HepG2 (cell line): ENCODE measurements at places on chromosomes 2 and 18. TPM values are rescaled to one million over a fixed set of nuclear protein-coding genes. Genes with fewer than 3 reads are reported as not detected.
A peak's percentile ranks its signal among the peaks of the same experiment; 100 is the strongest.

Gene VRK2
- 29.1 and 41.1 TPM in 2 replicates for total RNA-seq

Gene MREG
- 23.3 and 26.4 TPM in 2 replicates for total RNA-seq

Gene SERPINB12
- total RNA-seq: not detected in 2 replicates

Gene STARD6
- not detected in 2 replicates for total RNA-seq

Gene RAB17
- 68.0 and 70.0 TPM in 2 replicates for total RNA-seq

Gene SLC5A7
- total RNA-seq: not detected in 2 replicates

GRCh38 chr2:24105816-24106215 lies 17.3 kb downstream of the PFN4 start:
- DNase-seq: no peak
- H3K4me1 ChIP-seq: peaks cover 23% of the 10 kb centered on the region
- no peaks in the 10 kb centered on the region for H3K27me3 ChIP-seq
- H3K27ac ChIP-seq: no peak overlapping the region
- no peaks in the 10 kb centered on the region for H3K36me3 ChIP-seq
- H3K4me3 ChIP-seq: no peak overlapping the region

- no peaks in the 10 kb centered on the region for H3K36me3 ChIP-seq
- no peak overlapping the region for H3K4me3 ChIP-seq
- no peaks in the 10 kb centered on the region for H3K27me3 ChIP-seq
- DNase-seq: no peak
- no peaks in the 10 kb centered on the region for H3K4me1 ChIP-seq
Measured at GRCh38 chr2:180709392-180710145, 270.8 kb upstream of the UBE2E3 start.

GRCh38 chr2:237558961-237559641 lies 7.3 kb upstream of the PRLH start:
- H3K36me3 ChIP-seq: no peaks in the 10 kb centered on the region
- no peak for DNase-seq
- no peaks in the 10 kb centered on the region for H3K4me1 ChIP-seq

- H3K4me1 ChIP-seq: peaks cover 13% of the 10 kb centered on the region
- peak; percentile 39 for DNase-seq
- no peaks in the 10 kb centered on the region; the same call in 1 of the 2 replicates for H3K36me3 ChIP-seq
- no peak overlapping the region for H3K27ac ChIP-seq
Measured at GRCh38 chr2:42474765-42475454, 18.9 kb downstream of the KCNG3 start.

- no peaks in the 10 kb centered on the region for H3K27me3 ChIP-seq
- peaks cover 34% of the 10 kb centered on the region for H3K4me1 ChIP-seq
- no peak for DNase-seq
- no peak overlapping the region for H3K27ac ChIP-seq
- no peak overlapping the region for H3K4me3 ChIP-seq
Measured at GRCh38 chr18:74501386-74501785, 5.2 kb downstream of the CNDP2 start.

GRCh38 chr2:152573168-152573567 lies 144.1 kb downstream of the PRPF40A start:
- H3K27me3 ChIP-seq: no peaks in the 10 kb centered on the region
- H3K4me3 ChIP-seq: no peak overlapping the region
- H3K27ac ChIP-seq: no peak overlapping the region
- peaks cover 59% of the 10 kb centered on the region for H3K36me3 ChIP-seq
- DNase-seq: no peak
- H3K4me1 ChIP-seq: no peaks in the 10 kb centered on the region

GRCh38 chr18:137327-137726 lies 21.0 kb upstream of the USP14 start:
- no peaks in the 10 kb centered on the region for H3K36me3 ChIP-seq
- peaks cover 34% of the 10 kb centered on the region for H3K4me1 ChIP-seq
- H3K27ac ChIP-seq: no peak overlapping the region
- DNase-seq: no peak

DNA sequence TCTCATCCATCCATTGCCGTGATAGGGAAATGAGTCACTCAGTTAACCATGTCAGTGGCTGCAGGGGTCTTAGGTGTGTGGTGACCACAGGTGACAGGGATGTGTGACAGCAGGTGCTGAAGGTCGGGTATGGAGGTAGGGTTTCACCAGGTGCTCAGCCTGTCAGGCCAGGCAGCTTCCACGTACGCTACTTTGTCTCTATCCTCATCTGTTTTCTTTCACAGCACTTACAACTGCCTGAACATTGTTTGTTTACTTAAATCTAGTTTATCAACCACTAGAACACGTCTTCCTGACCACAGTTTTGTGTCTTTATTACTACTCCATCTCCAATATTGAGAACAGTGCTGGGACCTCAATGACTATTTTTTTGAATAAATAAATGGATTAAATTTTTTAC lies 11.4 kb upstream of the UXS1 start:
- DNase-seq: no peak
- H3K4me3 ChIP-seq: no peak overlapping the region
- no peak overlapping the region for H3K27ac ChIP-seq

GRCh38 chr2:208040199-208041171 lies 15.2 kb upstream of the PLEKHM3 start:
- peaks cover 47% of the 10 kb centered on the region for H3K4me1 ChIP-seq
- H3K27me3 ChIP-seq: peaks cover 8% of the 10 kb centered on the region; the same call in 1 of the 3 replicates
- DNase-seq: peak; percentile 65

GRCh38 chr18:24799176-24799575 lies 338.7 kb downstream of the HRH4 start:
- no peaks in the 10 kb centered on the region for H3K27me3 ChIP-seq
- H3K4me3 ChIP-seq: no peak overlapping the region
- DNase-seq: no peak
- H3K4me1 ChIP-seq: no peaks in the 10 kb centered on the region
- no peaks in the 10 kb centered on the region for H3K36me3 ChIP-seq
- no peak overlapping the region for H3K27ac ChIP-seq

- H3K27me3 ChIP-seq: no peaks in the 10 kb centered on the region
- H3K4me3 ChIP-seq: no peak overlapping the region
- no peak for DNase-seq
Measured at GRCh38 chr2:193461431-193461934, 1266.8 kb upstream of the TMEFF2 start.

- H3K27me3 ChIP-seq: no peaks in the 10 kb centered on the region
- no peak overlapping the region for H3K4me3 ChIP-seq
- H3K27ac ChIP-seq: no peak overlapping the region
Measured at GRCh38 chr2:205138735-205139134, 543.6 kb upstream of the NRP2 start.

DNA sequence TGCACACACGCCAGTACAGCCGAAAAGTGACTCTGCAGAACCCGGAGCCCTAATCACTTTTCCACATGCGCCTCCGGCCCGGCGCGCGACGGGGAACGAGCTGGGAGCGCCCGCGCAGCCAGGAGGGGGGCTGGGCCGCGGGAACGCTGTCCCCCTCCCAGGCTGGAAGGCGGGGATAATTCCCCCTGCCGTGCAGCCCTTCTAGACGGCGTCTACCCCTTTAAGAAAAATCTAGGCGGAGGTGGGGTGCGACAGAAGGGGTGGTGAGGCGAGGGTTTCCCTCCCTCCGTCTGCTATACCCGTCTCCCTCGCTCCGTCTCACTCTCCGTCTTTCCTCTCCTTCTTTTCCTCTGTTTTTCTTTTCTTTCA lies 2.4 kb downstream of the CYP26B1 start:
- H3K27me3 ChIP-seq: peaks cover 32% of the 10 kb centered on the region
- no peak for DNase-seq
- peaks cover 33% of the 10 kb centered on the region for H3K4me1 ChIP-seq

- DNase-seq: no peak
- no peak overlapping the region for H3K27ac ChIP-seq
- peaks cover 20% of the 10 kb centered on the region; the same call in 1 of the 2 replicates for H3K4me1 ChIP-seq
- no peaks in the 10 kb centered on the region for H3K27me3 ChIP-seq
- no peaks in the 10 kb centered on the region for H3K36me3 ChIP-seq
Measured at GRCh38 chr18:36454848-36455458, 157.4 kb downstream of the FHOD3 start.

- no peaks in the 10 kb centered on the region for H3K36me3 ChIP-seq
- no peaks in the 10 kb centered on the region; the same call in 1 of the 3 replicates for H3K27me3 ChIP-seq
- DNase-seq: no peak
- H3K4me1 ChIP-seq: no peaks in the 10 kb centered on the region
- no peak overlapping the region for H3K4me3 ChIP-seq
- no peak overlapping the region for H3K27ac ChIP-seq
Measured at GRCh38 chr18:23971097-23971440, 43.5 kb upstream of the TTC39C start.

DNA sequence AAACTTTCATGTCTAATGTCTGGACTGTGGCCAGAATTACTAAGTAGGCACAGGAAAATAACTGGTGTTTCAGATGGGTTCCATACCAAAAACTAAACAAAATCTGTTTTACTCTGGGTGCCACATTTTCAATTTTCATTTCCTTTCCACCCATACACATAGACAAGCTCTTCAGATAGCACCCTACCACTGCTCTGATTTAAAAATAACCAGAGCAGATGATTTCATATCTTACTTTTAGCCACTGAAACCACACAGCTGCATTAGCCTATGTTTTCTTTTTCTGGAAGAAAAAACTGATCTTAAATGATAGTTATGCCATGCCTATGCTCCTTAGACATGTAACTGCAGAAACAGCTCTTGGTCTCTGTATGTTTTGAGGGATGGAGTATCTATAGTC lies 647.6 kb downstream of the CPS1 start:
- no peak for DNase-seq
- H3K27me3 ChIP-seq: no peaks in the 10 kb centered on the region
- H3K27ac ChIP-seq: no peak overlapping the region

DNA sequence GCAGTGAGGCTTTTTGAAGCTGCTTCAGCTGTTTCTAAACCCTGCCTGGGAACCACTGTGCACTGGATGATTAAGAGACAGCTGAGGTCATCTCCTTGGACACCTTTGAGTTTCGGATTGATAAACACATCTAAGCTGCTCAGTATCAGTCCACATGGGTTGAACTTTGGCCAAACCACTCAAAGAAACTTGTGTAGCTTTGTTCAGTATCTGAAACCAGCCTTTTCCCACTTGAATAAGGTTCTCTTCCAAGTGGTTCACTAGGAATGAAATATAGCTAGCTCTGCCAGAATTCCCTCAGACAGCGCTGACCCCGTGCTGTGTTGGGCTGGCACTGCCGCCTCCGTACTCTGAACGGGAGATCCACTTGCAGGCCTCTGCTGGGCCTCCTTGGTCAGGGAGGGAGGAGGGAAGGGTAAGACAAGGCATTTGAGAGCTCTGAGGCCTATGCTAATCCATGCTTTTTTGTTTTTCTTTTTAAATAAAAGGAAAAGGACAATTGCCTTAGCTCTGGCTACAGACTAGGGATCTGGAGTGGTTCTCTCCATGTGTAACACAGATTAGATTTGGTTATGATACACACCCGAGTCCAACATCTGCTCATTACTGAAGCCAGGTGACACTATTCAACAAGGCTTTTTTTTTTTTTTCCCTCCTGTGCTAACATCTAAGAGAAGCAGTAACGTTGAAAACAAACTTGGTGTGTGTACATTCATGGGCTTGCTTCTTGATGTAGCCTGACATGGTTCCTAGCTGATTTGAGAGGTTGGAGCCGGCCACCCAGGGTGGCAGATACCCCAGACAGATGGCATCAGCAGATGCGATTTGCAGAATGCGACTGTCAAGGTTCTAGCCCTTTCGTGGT lies 67.7 kb downstream of the NCK2 start:
- H3K27me3 ChIP-seq: no peaks in the 10 kb centered on the region
- peak overlapping the region; percentile 33 for H3K27ac ChIP-seq
- DNase-seq: peak; percentile 60
- H3K4me1 ChIP-seq: peaks cover 22% of the 10 kb centered on the region

DNA sequence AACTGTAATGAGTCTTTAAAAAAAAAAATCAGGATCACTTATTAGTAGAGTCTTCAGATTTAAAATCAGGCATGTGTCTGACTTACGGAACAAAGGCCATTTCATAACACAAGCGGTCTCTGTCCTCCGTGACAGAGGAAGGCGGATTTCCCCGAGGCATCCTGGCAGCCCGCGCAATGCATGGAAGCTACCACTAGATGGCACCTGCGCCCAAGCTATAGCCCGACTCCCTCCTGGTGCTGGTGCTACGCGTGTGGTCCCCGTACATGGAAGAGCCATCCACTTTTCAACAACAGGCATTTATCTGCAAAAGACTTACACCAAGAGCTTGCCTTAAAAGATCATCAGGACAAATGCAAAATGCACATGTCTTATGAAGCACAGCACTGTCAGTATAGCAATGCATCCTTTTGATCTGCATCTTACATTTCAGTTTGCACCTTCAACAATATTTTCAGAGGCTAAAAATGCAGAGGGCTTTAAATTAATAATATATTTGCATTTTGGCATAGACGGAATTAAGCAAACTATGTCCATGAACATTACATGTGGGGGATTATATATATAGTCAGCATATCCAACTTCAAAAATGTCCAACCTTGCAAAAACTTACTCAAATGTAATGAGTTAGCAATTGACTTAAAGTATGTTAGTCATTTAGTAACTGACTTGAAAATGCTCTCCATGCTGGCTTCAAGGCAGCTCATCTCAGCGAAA lies 96.0 kb downstream of the ZNF516 start:
- H3K36me3 ChIP-seq: peaks cover 4% of the 10 kb centered on the region
- peak; percentile 62 for DNase-seq
- no peak overlapping the region for H3K27ac ChIP-seq
- H3K4me1 ChIP-seq: peaks cover 9% of the 10 kb centered on the region; the same call in 1 of the 2 replicates

DNA sequence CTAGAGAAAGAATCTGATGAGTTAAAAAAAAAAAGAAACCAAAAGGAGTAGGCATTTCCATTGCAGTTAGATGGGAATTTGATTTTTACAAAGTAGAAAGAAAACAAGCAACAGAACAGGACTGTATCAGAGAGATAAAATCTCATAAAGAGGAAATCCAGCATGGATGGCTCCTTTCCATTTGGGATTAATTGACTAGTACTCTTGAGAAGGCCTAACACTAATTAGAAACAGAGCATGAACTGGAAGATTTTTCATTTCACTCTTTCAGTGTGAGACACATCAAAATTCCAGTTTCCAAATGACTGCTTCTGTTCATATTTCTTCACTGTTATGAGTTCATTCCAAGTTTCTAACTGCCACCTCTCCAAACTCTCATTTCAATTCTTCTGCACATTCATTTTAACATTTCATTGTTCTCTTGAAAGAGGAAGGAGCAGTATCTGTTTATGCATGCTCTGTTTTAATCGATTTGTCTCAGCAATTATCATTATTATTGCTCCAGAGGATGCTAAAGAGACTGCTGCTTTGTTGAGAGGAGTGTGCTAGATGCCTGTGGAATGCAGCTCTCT lies 108.8 kb upstream of the PIEZO2 start:
- no peaks in the 10 kb centered on the region for H3K27me3 ChIP-seq
- H3K4me1 ChIP-seq: no peaks in the 10 kb centered on the region
- no peak for DNase-seq
- H3K27ac ChIP-seq: no peak overlapping the region
- H3K4me3 ChIP-seq: no peak overlapping the region

- DNase-seq: no peak
- no peaks in the 10 kb centered on the region for H3K27me3 ChIP-seq
- H3K4me3 ChIP-seq: no peak overlapping the region
- H3K27ac ChIP-seq: peak overlapping the region; percentile 41
- H3K36me3 ChIP-seq: peaks cover 38% of the 10 kb centered on the region
- peaks cover 28% of the 10 kb centered on the region for H3K4me1 ChIP-seq
Measured at GRCh38 chr2:9366026-9366425, 57.3 kb downstream of the ITGB1BP1 start.

DNA sequence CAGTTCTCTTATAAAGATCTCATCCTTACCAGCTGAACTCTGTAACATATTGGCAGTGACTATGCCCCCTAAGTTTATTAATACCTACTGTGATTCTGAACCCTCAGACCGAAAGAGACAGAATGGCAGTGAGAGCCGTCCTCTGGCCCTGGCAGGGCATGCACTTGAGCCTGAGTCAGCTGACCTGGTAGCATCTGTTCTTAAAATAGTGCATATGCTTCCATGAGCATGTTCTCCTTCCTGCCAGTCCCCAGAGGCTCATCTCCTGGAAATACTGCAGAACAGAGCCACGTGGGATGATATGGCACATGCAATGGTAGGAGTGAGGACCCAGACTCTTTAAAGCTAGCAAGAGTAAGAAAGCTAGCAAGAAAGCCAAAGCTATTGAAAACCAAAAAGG lies 59.0 kb downstream of the RASGRP3 start:
- no peak for DNase-seq
- no peaks in the 10 kb centered on the region for H3K36me3 ChIP-seq
- no peak overlapping the region for H3K4me3 ChIP-seq
